ENCODE measurements at places on chromosomes 3 and 15.
A peak's percentile ranks its signal among the peaks of the same experiment; 100 is the strongest.

DNA sequence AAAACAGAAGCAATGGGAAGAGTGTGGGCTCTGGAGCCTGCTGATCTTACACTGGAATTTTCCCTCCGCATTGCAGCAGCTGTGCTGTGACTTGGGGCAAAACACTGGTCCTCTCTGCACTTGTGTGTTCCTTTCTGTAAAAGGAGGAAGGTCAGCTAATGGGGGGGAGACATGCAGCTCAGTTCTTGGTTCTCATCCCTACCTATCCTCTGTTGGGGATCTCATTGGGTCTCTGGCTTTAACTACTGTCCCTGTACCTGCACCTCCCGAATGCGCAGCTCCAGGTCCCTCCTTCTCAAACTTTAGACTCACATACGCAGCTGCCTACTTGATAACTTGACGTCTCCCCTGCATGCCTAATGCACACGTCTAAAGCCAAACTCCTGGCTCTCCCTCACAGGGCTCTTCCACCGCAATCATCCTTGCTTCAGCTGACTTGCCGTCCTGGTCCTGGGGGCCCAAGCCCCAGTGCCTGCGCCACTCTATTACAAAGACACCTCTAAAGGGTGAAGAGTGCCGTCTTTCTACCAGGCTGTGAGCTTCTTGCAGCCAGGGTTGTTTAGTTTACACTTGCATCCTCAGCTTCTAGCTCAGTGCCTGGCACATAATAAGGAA is 5.9 kb upstream of the TMEM44 start:
- DNase-seq: no peak

DNA sequence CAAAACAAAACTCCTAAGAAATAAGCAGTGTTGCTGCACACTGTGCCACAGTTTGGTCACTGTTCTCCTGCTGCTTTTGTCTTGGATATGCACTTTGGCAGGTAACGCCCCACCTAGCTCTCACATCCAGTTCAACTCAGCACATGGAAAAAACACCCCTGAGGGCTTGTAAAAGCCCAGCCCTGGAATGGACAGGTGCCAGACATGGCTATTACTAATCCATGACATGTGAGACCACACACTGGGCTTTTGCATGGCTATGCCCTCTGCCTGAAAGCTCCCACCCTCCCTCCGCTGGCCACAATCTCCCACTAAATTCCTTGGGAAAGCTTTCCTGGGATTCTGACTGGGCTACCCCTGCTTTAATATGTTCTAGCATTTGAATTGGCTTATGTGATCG is 24.7 kb upstream of the ZBED2 start:
- DNase-seq: no peak

- DNase-seq: no peak
Observed at GRCh38 chr15:59303633-59304032, 69.0 kb downstream of the MYO1E start.

- no peak for DNase-seq
Observed at GRCh38 chr3:53222183-53222901, 33.5 kb downstream of the TKT start.

- no peak for DNase-seq
Observed at GRCh38 chr15:52113708-52114107, 1.1 kb upstream of the BCL2L10 start.

- no peak for DNase-seq
Observed at GRCh38 chr3:55564726-55565125, 77.6 kb upstream of the WNT5A start.

DNA sequence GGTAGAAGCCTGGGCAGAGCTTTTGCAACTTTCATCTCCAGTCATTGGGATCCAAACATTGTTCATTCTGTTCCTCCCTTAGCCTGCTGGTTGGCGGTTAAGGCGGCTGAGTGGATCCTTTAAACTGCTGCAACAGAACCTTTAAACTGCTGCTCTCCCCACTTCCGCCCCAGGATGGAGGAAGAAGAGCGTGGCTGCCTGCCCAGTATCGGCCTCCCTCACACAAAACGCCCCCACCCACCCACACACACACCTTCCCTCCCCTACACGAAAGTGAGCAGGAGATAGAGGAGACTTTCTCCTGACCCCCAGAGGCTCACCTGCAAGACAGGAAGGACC is 460 bp upstream of the ZMAT3 start:
- DNase-seq: peak; percentile 49

DNA sequence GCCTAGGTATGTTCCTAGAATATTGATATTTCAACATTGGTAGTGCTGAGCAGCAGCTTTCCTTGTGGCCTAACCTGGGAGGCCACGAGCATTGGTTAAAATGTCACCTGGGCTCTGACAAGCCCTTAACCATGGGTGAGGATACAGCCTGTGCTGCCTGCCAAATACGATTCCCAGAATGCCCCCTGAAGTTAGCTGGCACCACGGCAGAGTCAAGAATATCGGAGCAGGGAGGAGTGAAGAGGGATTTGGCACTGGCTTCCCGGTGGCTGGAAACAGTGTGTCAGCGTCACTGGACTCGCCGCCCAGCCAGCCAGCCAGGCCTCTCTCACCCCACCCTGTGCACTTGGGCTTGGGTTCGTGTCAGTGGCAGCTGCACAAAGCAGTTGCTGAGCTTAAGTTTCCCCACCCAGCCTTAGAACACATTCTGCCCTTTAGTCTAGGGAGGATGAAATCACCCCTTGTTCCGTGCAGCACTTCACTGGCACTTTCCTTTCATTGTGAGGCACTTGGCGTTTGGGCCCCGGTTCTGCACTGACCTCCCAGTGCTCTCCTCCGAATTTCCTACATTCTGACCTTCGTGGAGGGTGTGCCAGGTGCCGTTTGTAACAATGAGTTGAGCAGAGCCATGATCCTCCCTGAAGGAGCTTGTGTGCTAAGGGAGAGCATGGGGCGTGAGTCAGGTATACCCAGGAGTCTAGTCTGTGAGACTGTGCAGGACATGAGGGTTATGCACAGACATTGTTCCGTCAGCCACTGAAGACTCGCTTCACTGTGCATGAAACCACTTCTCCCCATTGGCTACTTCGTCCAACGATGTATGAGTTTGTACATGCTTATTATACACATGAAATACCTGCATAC is 152.8 kb upstream of the BHLHE40 start:
- no peak for DNase-seq

DNA sequence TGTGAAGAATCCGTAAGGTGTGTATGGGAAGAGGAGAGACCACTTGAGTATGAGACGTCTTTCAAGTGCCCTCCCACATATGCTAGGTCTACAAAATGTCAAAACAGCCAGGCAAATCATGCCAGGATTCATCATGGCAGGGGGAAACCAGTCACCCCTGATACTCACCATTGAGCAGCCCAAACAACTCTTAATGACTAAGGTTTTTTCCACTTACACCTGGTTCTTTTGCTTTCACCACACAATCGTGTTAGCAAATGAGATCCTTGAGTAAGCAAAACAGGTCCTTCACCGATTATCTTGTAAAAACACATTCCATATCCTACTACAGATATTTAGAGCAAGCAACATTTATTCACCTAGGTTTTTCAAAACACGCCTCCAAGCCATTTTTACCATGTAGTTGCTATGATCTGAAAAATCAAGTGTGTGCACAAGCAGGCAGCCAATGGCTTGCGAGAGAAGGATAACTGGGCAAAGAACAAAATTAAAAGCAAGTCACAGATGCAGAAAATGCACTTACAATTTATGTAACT is 177.5 kb upstream of the LPP start:
- peak; percentile 60 for DNase-seq

DNA sequence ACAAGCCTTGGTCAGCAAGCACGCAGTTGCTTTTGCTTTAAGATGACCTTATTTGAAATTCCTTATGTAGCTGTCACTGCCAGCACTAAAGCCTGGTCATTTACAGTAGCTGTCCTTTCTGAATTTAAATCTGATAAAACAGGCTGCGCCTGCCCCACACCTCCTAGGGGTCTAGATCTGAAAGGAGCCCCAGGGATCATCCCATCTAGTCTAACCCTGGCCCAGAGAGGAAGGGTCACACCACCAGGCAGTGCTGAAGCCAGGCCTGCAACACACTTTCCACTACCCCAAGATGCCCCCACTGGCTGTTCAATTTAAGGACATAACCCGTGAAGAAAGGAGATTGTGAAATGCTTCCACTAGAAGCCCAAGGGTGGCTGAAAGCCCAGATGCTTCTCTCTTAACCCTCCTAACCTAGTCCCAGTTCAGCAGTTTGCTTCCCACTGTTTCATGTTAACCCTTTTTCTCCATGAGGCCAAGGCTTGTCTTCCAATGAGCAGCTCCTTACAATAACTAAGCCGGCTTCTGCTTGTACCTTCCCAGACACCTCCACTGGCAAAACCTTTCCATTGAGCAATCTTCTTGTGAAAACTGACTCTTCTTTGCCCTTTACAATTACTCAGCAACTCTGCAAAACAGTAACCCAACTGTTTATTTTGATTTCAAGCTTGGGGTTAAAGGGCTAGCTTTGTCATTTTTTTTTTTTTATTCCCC is 198.9 kb upstream of the LPP start:
- DNase-seq: no peak

DNA sequence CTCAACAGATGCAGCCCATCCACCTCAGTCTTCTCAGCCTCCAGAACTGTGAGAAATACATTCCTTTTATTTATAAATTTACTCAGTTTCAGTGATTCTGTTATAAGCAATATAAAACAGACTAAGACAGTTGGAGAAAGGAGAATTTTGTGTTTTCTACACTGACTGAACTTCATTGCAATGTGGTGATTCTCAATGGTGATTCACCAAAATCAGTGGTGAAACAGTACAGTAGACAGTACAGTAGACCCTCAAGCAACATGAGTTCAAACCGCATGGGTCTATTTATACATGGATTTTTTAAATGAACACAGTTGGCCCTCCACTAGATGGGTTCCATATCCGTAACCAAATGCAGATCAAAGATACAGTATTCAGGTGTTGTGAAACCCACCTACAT is 403.1 kb upstream of the TGFBR2 start:
- DNase-seq: no peak

DNA sequence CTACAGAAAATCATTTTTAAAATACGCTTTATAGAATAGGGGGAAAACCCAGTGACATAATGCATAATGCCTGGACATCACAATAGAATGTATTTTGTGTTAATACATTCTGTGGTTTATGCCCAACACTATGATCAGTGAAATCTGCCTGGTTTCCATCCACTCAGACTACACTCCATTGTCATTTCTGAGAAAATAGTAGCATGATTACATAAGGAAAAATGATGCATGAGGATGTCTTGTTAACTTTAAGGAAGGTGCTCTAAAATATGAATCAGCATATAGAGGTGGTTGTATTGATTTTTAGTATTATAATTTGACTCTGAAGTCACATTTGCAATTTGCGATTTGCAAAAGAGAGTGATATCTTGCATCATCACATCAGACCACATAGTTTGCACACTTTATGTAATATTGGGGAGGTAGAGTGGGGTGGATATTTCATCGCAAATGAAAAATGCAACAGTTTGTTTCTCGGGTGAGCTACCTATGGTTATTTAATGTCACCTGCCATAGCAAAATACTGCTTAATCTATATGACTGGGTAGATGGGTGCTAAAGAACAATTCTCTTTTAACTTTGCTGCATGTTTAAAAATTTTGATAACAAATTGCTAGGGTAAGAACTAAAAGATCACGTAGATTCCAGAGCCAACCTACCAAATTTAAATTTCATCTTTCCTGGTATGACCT is 403.9 kb downstream of the IL5RA start:
- no peak for DNase-seq

- DNase-seq: no peak
Observed at GRCh38 chr3:151539599-151539998, 78.7 kb upstream of the IGSF10 start.

GRCh38 chr3:51684971-51685751 is 14.1 kb downstream of the TEX264 start:
- no peak for DNase-seq

GRCh38 chr3:104397713-104398112 is 969.0 kb upstream of the ALCAM start:
- DNase-seq: no peak

DNA sequence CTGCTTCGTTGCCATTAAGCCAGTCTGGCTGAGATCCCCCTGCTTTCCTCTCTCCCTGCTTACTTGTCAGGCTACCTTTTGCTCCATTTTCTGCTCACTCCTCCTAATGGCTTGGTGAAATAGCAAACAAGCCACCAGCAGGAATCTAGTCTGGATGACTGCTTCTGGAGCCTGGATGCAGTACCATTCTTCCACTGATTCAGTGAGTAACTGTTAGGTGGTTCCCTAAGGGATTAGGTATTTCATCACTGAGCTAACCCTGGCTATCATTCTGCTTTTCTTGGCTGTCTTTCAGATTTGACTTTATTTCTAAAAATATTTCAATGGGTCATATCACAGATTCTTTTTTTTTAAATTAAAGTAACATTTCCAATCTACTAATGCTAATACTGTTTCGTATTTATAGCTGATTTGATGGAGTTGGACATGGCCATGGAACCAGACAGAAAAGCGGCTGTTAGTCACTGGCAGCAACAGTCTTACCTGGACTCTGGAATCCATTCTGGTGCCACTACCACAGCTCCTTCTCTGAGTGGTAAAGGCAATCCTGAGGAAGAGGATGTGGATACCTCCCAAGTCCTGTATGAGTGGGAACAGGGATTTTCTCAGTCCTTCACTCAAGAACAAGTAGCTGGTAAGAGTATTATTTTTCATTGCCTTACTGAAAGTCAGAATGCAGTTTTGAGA is 25.0 kb downstream of the CTNNB1 start:
- no peak for DNase-seq

DNA sequence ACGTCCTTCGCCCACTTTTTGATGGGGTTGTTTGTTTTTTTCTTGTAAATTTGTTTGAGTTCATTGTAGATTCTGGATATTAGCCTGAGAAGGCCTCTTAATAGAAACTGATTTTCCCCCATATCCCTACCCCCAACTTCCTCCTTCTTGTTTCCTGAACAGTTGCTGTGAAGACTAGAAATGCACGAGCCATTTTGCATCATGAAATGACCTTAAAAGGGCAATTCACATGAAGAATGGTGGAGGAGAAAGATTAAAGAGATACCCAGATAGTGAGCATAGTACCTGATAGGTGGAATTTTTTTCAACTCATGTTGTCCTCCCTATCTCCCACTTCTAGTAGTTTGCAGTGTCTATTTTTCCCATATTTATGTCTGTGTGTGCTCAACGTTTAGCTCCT is 55.2 kb upstream of the KCNH8 start:
- DNase-seq: no peak

DNA sequence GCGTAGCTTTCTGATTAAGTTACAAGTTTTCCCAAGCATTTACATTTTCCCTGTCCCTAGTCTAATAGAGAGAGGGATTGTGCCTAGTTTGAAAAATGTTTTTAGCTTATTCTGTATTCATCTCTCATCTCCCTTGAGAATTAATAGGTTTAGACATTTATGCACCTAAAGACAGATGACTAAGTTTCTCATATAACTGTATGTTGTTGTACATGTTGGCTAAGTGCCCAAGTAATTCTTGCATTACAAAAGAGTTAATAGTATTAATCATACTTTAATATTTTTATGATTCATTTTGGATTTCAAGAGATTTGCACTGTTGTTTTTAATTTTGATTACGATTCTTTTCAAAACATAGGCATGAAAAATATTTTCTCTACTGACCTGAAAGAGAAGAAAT is 109.0 kb upstream of the TBL1XR1 start:
- no peak for DNase-seq

- DNase-seq: no peak
Observed at GRCh38 chr3:112377568-112378071, 44.7 kb downstream of the CD200 start.

- DNase-seq: no peak
Observed at GRCh38 chr3:41673650-41674049, 288.3 kb downstream of the ULK4 start.

- DNase-seq: no peak
Observed at GRCh38 chr3:142925140-142925539, 36.3 kb upstream of the PCOLCE2 start.
